Muscle of back (tissue), 13 donors: ENCODE measurements at places on chromosomes 4 and X.

- DNase-seq = peak; percentile 68
These were observed 74.7 kb downstream of the PAQR3 start for GRCh38 chr4:78864405-78865024.

- DNase-seq = no peak
These were observed 13.2 kb downstream of the RUFY3 start for GRCh38 chr4:70734971-70735370.

DNA sequence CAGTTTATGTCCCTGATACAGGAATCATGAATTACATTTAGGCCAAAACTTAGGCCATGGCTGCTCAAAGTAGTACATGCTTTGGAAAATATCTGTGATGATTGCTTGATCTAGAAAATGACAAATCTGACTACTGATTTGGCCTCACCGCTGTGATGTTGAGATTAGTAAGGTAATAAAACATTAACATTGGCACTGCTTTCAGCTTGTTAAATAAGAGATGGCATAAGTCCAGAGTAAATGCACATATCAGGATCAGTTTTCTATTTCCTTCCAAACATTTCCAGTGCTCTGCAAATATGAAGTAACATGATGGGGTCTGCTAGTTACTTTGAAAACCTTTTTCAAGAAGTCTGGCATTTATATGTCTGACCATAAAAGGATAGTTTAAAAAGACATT lies 687.3 kb upstream of the ACTRT1 start:
- no peak for DNase-seq

GRCh38 chr4:5618051-5618960 lies 90.1 kb downstream of the EVC2 start:
- DNase-seq = no peak

GRCh38 chr4:41554905-41555304 lies 16.9 kb downstream of the LIMCH1 start:
- DNase-seq = no peak

DNA sequence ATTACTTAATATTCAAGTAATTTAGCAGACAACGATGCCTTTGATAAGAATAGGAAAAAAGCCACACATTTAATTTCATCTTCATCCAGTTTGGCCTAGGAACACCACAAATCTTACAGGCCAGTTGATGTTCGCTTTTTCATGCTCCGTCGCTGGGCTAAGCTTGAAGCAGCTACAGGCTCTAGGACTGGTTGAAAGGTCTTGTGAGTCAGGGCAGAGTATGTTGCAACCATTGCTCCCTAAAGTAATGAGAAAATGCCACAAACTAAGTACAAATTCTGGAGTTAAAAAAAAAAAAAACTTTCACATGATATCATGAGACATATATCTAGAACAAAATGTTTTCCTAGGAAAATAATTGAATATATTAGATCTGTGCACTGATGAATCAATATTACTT lies 123.8 kb downstream of the RPS6KA6 start:
- DNase-seq = no peak
